MCF 10A (cell line): ENCODE measurements at places on chromosomes 2 and 18. TPM values are rescaled to one million over a fixed set of nuclear protein-coding genes. Genes with fewer than 3 reads are reported as not detected.

Gene APLF
- 4.0 TPM in 2 replicates for total RNA-seq

Gene AQP12B
- total RNA-seq: not detected in 2 replicates

Gene MAP3K19
- not detected in 2 replicates for total RNA-seq

Gene SERPINB5
- total RNA-seq: 254 and 330 TPM in 2 replicates

Gene RUFY4
- total RNA-seq: not detected in 2 replicates

- no peak overlapping the region for H3K27ac ChIP-seq
- H3K36me3 ChIP-seq: no peaks in the 10 kb centered on the region
- no peak for DNase-seq
- H3K4me3 ChIP-seq: no peak overlapping the region
- peaks cover 12% of the 10 kb centered on the region for H3K27me3 ChIP-seq
Measured at GRCh38 chr2:36296798-36297197, 58.8 kb upstream of the CRIM1 start.

GRCh38 chr18:31760695-31761094 is at the start of gene SLC25A52:
SLC25A52 (minus strand) TSS chr18:31760880; CDS start chr18:31760661, 219 bp downstream.
- peaks cover 14% of the 10 kb centered on the region for H3K27me3 ChIP-seq
- no peak within 1 kb of the TSS for H3K27ac ChIP-seq
- no peak for DNase-seq
- no peak within 1 kb of the TSS for H3K4me3 ChIP-seq
